ENCODE measurements at places on chromosomes 13 and 19.

DNA sequence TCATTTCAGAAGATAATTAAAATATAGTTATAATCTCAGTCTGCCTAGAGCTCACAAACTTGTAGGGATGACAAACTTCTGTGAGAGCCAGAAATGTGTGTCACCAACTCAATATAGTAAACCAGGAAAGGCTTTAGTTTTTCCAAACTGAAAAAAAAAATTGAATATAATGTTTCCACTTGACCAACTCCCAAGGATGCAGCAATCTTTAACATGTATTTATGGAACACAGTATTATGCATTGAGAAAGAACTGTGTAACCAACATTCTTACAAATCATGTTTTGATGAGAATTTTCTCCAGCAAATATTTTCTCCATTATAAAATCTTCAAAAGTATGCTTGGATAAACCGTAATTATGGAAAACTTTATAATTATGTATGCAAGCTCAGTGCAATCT lies 50.1 kb upstream of the KLF12 start:
- no peak for DNase-seq

- DNase-seq: no peak
Measured at GRCh38 chr13:20264271-20265018, 32.3 kb upstream of the GJB6 start.

- no peak for DNase-seq
Measured at GRCh38 chr13:43333176-43333575, 309.8 kb downstream of the DNAJC15 start.

DNA sequence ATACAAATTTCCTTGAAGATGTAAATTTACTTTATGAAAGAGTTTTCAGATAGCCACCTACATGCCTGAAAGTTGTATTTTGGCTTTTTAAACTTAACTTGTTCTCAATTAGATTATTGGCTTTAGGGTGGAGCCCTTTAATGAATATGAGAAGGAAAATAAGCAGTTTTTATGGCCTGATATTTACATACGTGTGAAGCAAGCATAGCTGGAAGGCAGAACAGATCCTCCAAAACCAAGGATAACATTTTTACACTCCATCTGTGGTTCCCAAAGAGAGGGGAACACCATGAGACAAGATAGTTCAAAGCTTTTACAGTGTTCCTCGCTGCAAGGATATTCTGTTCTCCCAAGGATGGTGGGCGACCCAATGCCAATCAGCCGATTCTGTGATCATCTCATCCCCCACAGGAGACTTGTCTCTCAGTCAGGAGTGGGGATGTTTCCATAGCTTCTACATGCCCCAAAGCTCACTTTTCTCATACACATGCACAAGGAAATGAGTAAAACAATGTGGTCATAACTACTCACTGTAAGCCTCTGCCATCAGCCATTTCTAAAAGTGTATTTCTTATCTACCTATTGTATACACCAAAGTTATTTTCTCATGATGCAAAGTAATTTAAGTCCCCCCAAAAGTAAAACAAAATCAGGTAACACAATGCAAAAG lies 24.6 kb upstream of the KBTBD6 start:
- DNase-seq: no peak

- no peak for DNase-seq
Measured at GRCh38 chr13:31072041-31072440, 89.7 kb downstream of the HSPH1 start.

DNA sequence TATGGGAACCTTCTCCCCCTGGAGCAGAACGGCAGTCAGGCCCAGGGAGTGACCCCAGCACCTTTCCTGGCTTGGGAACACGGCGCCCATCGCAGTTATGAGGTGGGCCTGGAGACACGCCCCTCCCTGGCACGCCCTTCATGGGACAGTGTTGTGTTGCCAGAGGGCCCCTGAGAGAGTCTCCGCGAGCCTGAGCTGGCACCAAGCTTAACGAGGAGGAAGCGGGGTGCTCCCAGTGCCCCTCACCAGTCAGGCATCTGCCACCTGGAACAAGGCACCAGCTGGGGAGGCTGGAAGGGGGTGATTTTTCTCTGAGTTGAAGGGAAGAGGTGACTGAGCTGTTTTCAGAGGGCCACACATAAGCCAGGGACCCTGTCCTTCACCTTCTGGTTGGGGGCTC lies 180.6 kb downstream of the KDM4B start:
- no peak for DNase-seq

GRCh38 chr13:75418186-75418843 lies 63.7 kb downstream of the TBC1D4 start:
- no peak for DNase-seq

GRCh38 chr19:13764101-13764807 lies at the start of gene MRI1:
TSS of gene MRI1 (plus strand) at chr19:13764522. CDS start at chr19:13764589, 67 bp downstream.
- peak; percentile 56 for DNase-seq

GRCh38 chr13:93771782-93772181 lies 545.2 kb downstream of the GPC6 start:
- no peak for DNase-seq

DNA sequence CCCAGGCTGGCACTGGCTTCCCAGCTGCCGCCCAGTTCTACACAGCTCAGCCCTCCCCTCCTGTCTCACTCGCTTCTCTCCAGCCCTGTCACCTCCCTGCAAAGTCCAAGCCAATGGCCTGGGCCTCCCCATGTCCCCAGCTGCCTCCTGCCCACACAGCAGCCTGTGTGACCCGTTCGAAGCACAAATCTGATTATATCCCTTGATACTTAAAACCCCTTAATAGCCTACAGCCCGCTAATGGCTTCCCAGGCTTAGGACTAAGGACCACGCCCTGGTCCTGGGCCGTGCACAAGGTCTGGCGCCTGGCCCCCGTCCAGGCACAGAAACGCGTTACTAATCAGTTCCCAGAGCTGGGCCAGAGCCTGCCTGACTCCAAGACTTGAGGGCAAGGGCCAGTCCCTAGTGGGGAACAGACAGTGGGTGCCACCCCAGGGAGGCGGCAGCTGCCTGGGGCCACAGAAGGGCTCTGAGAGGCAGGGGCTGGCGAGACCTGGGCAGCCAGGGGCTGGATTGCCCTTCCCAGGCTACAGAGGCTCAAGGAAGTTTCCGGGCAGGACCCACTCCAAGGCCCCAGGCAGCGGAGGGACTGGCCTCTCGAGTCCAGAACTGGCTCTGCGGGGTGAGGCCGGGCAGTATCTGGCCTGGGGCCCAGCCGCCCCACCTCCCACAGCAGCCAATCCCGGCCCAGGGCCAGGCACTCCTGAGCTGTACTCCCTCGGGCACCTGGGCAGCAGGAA lies 10.4 kb downstream of the XAB2 start:
- no peak for DNase-seq

DNA sequence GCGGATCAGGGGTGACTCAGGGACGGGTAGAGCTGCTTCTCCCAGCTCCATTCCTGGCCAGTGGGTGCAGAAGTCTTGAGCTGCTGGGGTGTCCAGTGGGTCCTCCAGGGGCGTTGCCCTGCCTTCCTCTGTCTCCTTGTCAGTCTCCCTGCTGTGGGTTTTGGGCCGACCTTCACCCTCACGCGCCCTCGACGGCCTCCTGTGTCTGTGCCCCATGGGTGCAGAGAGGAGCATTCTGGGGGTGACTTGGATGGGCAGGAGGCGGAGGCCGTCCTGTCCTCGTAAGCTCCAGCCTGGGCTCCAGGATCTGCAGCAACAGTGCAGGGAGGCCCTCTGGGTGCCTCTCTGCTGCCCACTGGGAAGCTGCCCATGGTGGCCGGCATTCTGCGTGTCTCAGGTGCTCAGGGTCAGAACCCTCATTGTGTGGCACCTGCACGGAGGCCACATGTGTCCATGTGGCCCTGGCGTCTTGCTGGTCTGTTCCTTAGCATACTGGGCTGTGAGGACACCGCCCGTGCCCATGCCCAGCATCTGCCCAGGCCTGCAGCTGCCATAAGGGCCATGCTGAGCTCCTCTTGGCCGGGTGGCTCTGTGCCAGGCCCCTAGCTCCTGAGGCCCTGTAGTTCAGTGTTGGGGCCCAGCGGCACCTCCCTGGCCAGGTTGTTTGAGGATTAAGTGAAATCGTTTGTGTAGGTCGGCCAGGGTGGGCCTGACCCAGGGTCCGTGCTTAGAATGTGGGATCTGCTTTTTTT lies 17.3 kb downstream of the DOT1L start:
- no peak for DNase-seq

- DNase-seq: no peak
Measured at GRCh38 chr13:113406321-113407102, 42.6 kb upstream of the GRTP1 start.

DNA sequence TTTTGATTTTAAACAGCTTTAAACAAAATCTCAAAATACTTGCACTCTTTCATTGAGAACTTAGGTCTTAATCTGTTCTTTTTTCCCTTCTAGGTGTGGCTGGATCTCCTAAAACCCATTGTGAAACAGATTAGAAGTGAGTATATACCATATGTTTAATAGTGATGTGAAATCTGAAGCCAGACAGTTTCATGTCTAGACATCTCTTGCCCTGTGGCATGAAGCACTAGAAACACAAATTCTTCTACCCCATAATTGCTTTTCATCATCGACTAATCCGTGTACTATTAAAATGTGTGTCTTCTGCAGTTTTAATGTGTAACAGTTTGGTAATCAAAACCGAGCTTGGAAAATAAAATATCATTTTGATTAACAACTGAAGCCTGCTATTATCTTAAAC lies 188.2 kb upstream of the RNF113B start:
- no peak for DNase-seq

- DNase-seq: peak; percentile 73
Measured at GRCh38 chr19:35868172-35868822, at the start of gene APLP1. TSS of gene APLP1 (plus strand) at chr19:35868574. CDS start at chr19:35868637, 63 bp downstream.
